Activated CD8-positive, alpha-beta memory T cell treated with anti-CD3 and anti-CD28 coated beads for 24 hours (primary cell): ENCODE measurements at places on chromosomes 11 and 22.

- DNase-seq: no peak
Measured at GRCh38 chr11:82505379-82505778, 228.3 kb downstream of the FAM181B start.

GRCh38 chr22:23751441-23751996, 607 bp upstream of the ZNF70 start:
- no peak for DNase-seq

DNA sequence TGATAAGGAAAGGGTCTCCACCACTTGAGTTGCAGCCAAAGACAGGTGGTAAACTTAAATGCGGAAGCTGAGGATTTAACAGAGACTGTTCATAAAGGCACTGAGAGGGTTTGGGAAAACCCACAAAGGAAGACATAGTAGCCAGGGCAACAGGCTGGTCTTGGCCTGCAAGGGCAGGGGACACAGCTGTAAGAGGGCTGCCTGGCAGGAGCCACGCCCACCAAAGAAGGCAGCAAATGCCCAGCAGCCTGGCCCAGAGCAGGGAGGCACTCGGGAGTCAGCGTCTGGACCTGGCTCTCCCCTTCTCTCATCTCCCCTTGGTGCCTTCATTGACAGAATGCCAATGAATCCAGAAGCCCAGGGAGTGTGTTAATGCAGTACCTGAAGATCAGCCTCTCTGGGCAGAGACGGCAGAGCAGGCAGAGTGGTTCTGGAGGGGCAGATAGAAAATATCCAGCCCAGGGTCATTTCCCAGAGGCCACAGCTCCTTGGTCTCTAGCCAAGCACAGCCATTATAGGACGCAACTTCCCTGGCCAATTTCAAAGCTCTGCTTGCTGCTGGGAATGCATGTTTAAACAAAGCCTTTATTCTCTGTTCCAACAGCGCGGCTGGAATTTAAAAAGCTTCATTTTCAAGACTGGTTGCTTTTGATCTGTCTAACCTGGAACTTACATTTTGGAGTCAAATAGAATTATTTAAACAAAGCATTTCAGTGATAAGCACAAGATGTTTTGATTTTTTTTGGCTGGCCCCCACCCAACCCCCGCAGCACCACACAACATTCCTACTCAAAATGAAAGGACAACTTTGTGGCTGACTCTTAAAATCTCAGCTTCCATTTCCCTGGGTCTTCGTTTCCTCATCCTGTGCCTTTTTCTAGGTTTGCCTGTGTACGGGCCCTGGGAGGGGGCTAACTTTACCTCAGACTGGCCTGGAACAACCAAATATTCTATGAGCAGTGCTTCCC, 125.6 kb upstream of the LMO1 start:
- DNase-seq: no peak

GRCh38 chr11:120344302-120345004, 8.2 kb downstream of the ARHGEF12 start:
- DNase-seq: no peak

DNA sequence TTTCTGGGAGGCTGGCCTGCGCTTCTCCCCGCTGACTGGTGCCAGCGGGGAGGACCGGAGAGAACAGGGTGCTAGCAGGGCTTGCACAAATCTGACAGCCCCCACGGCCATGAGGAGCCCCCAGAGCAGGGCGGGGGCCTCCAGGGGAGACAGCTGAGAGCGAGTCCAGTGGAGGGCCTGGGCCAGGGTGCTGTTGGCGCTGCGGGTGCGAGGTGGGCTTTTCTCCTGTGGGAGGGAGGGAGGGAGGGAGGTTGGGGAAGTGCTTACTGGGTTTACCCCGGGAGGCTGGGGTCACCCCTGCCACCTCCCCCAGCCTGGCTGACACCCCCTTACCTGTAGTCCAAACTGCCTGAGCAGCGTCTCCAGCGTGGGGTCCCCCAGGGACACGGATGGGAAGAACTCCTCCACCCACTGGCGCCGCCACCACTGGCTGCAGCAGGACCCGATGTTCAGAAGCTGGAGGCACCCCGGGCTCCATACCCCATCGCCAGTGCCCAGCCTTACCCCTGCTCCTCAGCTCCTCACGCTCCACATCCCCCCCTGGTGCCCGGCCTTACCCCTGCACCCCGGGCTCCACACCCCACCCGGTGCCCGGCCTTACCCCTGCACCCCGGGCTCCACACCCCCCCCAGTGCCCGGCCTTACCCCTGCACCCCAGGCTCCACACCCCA, 3.9 kb downstream of the LMF2 start:
- DNase-seq: no peak

- DNase-seq: no peak
Measured at GRCh38 chr11:10885703-10886363, 28.0 kb upstream of the ZBED5 start.

DNA sequence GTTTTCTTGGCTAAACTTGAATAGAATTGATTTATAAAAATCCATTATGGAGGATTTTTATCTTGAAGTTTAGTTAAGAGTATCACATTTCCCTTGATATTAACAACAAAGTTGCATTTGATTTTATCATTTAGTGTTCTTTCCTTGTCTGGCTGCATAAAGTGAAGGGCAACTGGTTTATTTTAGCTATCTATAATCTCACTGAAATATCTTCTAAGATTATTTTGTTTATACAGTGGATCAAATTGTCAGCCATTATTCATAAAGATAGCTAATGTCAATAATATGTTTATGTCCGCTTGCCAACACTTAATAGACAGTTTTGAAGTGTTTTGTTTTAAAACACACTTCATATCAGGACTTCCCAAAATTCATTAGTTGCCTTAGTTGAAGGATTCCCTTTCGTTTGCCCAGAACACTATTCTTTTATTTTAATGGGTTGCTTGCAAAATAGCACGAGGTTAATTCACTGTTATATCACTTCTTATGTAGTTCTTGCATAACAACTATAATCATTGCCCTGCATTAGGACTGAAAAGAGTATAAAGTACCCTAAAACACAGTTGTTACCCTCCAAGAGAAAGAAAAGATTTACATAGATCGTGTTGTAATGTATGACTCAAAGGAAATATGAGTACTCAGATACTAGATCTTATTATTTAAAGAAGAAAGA, 73.0 kb downstream of the MSANTD4 start:
- no peak for DNase-seq

GRCh38 chr22:30245181-30245984, 1.2 kb downstream of the LIF start:
- no peak for DNase-seq

DNA sequence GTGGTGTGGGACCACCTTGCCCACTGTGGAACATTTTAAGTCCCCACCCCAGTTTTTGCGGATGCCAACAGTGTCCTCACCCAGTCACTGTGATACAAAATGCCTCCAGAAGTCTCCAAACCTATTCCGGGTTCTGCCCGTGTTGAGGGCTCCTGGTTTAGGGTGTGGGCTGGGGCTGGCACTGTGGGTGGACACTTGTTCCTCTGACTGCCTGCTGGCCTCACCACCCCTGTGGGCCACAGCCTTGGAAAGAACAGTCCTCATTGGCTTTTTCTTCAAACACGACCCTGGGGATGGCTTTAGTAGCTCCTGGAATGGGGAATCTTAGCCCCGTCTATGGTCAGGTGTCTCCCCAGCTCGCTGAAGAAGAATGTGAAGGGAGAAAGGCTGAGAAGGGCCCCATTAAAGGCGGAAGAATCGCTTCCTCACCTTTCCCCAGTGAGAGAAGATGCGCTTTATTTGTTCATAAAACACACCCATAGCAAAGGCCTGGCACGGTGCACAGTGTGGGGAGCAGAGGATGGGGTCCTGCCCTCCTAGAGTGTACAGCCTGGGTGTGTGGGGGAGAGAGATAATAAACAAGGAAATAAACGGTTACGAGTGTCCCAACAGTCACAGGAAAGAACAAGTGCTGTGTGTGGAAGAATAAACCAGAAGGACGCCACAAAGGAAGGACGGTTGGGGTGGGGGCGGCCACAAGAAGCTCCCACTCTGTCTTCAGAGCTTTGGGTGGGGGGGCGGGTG, 91.6 kb upstream of the SLC22A12 start:
- DNase-seq: no peak

DNA sequence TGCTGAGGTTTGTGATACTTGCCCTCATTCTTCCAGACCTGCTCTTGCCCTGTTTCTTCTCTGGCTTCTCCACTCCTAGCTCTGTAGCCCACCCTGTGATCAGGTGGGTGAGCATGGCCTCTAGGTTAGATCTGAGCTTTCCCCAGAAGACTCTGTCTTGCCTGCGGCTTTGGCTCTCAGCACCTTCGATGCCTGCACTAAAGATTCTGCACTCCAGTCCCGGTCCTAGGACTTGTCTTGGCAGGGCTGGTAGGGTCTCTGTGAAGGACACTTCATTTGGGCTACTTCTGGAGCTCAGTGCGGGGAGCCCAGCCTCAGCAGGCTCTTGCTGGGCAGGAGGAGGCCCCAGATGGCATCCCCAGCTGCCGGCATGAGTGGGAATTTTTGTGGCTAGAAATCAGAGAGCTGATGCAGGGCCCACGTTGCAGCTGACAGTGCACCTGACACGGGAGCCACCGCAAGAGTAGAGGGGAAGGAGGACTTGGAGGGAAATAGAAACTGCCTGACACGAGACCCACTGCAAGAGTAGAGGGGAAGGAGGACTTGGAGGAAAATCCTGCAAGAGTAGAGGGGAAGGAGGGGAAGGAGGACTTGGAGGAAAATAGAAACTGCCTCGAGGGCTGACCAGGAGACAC, 226.9 kb upstream of the B3GAT1 start:
- no peak for DNase-seq

DNA sequence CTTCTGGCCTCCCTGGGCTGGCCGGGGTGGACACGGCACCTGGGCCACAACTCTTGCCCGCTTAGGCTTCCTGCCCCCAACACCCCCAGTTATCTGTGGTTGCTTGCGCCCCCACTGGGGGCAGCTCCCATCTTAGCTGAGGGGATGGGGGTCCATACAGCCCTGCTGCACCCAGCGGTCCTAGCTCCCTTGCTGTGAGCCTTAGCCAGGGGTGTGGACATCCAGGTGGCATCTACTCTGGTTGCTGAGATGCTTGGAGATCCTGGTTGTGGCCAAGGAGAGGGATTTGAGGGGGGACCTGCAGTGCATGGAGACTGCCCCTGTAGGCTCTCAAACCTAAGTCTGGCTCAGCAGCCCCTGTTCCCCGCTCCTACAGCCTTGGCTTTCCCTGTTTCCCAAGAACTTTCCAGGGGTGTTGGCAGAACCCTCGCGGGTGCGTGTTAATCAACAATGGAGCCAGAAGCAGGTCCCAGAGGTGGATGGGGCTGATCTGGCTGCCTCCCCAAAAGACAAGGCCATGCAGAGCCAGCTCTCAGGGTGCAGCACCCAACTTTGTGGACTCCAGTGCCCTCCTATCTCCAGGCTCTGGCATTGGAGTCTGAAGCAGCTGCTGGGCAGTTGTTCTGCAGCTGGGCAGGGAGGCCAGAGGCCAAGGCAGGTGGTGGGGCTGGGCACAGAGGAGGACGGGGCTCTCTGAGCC, 3.3 kb downstream of the KCNQ1 start:
- no peak for DNase-seq
